Stimulated activated CD4-positive, alpha-beta T cell treated with anti-CD3 and anti-CD28 coated beads, TNF-alpha, amount 100 ng/mL, for 1 hour (primary cell): ENCODE measurements at places on chromosomes 16 and 17.

- no peak for DNase-seq
Measured at GRCh38 chr17:61384354-61384691, 15.3 kb upstream of the TBX2 start.

GRCh38 chr17:8126491-8127066 is 2.7 kb upstream of the HES7 start:
- no peak for DNase-seq

GRCh38 chr17:65229621-65229995 is 92.4 kb downstream of the RGS9 start:
- no peak for DNase-seq

DNA sequence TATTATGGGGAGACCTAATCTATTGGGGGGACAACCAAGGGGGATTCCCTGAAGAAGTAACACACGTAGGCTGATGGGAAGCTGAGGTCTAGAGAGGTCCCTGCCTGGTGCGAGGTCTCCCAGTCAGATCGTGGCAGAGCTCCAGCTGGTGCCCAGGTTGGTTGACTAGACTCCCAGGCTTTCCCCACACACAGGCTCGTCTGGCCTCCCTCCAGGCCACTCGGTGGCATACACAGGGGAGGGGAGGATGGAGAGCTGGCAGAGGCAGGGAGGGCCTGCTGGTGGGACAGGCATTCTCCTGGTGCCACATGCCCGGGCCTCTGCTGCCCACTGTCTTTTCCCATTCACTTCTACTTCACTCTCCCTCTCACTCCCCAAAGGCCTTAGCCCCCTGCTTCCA is 8.5 kb upstream of the SOCS3 start:
- DNase-seq, result no peak

GRCh38 chr16:81745704-81746558 is 33.2 kb upstream of the PLCG2 start:
- DNase-seq, result peak; percentile 62

GRCh38 chr17:50967795-50968194 is 101.6 kb upstream of the TOB1 start:
- no peak for DNase-seq

GRCh38 chr16:30839523-30840227 is 52.7 kb upstream of the ZNF629 start:
- DNase-seq, result no peak

- no peak for DNase-seq
Measured at GRCh38 chr16:5314377-5314776, 216.8 kb upstream of the EEF2KMT start.

DNA sequence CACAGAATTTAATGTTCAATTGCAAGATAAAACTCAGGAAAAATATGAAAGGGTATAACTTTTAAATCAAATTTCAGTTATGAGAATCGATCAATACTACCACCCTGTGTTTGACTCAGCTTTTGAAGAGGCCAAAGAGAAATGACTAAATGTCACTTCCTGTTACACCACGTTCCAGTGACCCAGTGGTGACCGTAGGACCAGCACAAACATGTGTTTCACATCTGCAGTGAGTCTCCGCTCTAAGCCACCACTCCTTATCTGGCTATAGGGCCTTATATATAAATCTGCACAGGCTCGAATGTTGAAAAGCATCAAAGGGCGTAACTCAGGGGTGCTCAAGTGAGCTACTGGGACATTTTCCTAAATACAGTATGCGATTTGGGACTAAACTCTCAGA is 36.1 kb downstream of the CYB5D2 start:
- DNase-seq, result no peak

DNA sequence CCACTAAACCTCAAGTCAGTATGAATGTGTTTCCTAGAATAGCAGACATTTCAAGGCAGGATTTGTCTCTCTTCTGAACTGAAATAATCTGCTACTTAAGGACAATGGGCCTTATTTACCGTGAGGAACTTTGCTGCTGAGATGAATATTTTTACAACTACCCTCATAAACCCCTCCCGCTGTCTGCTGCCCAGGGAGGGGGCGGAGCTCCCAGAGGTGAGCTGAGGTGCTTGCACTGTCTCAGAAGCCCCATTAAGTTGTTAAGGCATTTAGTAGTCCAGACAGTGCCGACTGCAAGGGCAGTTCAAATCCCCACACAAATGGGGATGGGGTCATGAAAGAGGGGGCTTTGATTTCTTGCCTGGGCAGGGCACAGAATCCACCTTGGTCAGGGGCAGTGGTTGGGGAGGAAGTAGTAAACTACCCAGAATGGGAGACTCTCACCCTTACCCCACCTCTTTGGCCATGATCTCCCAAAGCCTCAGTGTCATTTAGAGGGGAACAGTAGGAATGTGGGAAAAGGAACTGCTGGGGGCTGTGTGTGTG is 19.2 kb downstream of the HNF1B start:
- DNase-seq, result no peak

DNA sequence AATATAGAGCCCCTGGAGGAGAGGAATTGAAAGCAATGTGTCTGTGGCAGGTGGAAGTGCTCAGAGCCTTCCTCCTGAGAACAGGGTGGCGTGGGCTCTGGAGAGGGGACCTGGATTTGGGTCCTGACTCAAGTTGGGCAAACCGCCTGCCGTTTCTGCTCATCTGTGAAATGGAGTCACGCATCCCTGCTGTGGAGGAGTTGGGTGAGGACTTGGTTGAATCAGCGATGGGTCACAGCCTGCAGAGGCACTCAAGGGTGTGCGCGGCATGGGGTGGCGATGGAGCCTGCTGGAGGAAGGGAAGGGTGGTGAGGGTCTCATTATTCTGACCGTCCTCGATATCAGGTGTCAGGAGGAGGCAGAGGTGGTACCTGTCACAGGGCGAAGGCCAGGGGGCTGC is 3.1 kb downstream of the ADAD2 start:
- DNase-seq, result no peak

- DNase-seq, result no peak
Measured at GRCh38 chr17:35879773-35880654, at the start of gene CCL5. TSS of gene CCL5 (minus strand) at chr17:35880360.

- no peak for DNase-seq
Measured at GRCh38 chr17:10799407-10799806, 4.5 kb downstream of the TMEM238L start.

GRCh38 chr16:89147085-89147817 is 24.3 kb upstream of the CDH15 start:
- DNase-seq, result no peak

DNA sequence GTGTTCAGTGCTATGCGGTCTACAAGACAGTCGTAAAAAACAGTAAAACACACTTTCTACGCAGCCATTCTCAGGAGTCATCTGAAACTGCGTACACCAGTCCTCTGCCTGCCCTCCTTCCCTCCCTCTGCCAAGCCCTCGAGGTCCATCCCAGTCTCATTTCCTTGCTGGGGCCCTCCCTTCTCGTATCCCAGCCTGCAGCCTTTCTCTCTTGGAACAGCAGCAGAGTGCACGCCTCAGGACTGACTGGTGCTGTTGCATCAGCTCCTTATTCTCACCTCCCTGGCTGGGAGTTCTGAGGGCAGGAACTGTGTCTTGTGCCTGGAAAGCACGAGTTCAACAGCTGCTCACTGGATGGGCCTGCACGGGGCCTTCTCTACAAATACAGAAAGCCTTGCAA is 12.5 kb downstream of the FAHD1 start:
- no peak for DNase-seq

DNA sequence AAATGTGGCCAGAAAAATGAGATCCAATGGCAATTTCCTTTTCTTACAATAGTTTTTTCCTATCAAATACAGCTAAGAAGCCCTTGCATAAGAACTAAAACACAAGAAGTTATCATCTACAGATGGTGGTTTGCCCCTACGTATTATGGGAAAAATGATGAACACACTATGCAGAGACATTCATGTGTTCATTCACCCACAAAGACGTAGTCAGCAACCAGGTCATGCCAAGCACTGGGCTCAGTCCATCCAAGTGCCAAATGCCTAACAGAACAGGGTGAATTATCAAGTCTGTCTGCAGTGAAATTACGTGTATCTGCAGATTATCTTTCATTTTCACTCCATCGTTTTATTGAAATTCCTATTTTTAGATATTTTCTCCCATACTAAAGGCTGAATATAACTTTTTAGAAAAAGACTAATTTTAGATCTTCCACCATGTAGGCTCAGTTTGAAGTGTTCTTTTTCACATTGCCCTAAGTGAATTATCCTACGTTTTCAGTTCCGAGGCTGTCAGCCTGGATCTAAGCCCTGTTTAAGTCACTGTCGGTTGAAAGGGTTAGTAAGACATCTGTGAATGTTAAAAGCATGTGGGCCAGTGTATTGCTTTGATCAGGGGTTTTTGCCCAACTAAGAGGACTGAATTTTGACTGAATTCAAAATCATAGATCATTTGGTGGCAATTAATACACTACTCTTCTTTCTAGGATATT is 78.1 kb upstream of the DHX40 start:
- no peak for DNase-seq

DNA sequence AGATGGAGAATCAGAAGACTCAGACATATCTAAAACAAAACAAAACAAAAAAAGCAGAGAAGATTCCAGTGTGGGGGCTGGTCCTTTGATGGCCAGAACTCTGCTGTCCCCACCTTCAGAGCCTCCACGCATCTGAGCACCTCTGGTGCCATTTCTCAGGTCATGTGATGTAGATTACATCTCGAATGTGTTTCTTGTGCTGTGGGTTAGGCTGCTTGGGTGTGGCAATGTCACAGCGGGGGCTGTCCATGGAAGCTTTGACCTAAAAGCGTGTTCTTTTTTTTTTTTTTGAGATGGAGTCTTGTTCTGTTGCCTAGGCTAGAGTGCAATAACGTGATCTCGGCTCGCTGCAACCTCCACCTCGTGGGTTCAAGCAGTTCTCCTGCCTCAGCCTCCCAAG is 51.2 kb downstream of the PLD6 start:
- DNase-seq, result no peak

- DNase-seq, result no peak
Measured at GRCh38 chr17:4389079-4389478, 22.6 kb upstream of the UBE2G1 start.

GRCh38 chr17:62823111-62823893 is 15.2 kb upstream of the MARCHF10 start:
- no peak for DNase-seq

DNA sequence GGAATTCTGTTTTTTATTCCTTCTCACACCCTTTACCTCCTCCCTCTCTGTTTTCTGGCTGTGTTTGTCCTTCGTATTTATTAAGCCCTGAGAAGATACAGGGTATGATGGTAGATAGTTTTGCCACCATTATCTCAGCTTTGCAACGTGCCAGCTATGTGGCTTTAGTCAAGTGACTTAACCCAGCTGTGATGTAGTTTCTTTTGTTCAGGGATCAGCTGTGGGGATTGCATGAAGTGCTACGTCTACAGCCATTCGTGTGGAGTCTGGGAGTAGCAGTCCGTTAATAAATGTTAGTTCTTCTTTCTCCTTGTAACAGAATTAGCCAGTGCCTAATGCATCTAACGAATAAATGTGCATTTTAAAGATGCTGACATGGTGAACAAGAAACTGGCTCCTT is 128.4 kb downstream of the HAPSTR1 start:
- DNase-seq, result no peak

- no peak for DNase-seq
Measured at GRCh38 chr17:6710317-6710716, 2.9 kb downstream of the SLC13A5 start.

- DNase-seq, result no peak
Measured at GRCh38 chr17:19021622-19022083, 17.1 kb upstream of the FAM83G start.

DNA sequence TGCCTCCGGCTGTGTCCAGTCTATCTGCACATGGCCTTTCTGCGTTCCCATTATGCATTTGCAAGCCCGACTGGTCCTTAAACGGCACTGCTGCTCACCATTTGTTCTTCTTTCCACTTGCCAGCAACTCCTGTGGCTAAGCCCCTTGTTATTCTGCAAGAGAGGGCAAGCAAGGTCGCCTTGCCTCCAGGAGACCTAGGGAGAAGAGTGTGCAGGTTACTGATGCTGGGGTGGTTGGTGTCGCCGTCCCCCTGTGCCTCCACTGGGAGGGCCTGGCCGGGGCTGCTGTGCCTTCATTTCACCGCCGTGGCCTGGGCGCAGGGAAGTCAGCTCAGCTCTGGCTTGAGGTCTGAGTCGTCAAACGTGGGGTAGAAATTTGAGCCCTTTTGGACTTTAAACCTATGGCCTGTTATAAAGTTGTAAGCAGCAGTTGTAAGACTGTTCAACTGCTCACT is 12.7 kb downstream of the SLC6A4 start:
- no peak for DNase-seq

DNA sequence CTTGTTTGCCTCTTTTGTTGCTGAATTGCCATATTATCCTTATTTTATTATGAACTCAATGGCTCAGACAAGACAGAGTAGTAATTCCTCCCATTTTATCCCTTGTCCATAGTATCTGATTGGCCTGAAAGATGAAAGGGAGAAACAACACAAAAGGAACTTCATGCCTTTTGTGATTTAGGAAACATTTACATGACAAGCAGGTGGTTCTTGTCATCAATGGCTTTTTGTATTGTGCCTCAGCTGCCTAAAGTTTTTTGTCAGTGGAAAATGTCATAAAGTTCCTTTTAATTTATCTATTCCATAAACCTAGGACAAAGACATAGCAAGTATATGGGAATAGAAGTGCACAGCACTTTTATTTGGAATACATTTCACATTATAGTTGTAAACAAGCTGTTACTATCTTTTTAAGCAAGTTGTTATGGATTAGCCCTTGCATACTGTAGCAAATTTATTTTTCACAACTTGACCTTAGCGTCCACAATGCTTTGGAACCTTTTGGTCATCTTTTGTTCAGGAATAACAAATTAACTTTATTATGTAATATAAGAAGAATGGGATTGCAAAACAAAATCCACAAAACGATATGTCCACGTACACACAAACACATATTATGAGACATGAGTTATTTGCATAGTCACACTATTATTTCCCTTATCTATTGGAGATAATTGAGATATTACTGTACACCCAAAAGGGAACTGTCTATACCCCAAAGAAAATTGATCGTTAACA is 12.4 kb upstream of the MPHOSPH6 start:
- DNase-seq, result no peak

- no peak for DNase-seq
Measured at GRCh38 chr17:72878975-72879660, 213.4 kb downstream of the SLC39A11 start.

- DNase-seq, result no peak
Measured at GRCh38 chr17:67121316-67121891, 77.0 kb downstream of the CACNG1 start.

- DNase-seq, result no peak
Measured at GRCh38 chr17:76272541-76273444, 7.6 kb downstream of the UBALD2 start.

GRCh38 chr16:66300501-66300900 is 66.0 kb upstream of the CDH5 start:
- no peak for DNase-seq

DNA sequence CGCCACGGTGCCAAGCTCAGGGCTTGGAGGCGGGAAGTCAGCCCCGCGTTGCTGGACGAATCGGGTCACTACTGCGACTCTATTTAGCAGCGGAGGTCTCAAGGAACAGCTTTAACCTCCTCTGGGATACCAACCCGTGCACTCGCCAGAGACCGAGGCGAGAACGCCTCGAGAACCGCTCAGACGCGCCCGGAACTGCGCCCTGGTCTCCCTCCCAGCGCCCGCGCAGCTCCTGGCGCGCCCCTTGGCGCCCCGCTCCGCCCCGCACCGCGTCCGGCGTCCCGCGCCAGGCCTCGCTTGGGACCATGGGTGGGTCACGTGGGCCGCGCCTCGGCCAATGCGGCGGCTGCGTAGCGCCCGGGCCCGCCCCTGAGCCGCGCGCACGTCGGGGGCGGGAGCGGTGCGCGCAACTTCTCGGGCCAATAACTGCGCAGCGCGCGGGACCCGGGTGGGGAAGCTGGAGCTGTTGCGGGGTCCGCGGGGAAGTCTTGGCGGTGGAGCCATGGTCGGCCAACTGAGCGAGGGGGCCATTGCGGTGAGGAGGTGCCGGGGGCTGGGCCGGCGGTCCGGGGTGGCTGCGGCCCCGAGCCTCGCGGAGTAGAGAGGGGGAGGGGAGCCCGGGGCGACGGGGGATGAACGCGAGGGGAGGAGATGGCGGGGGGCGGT is at the start of the genes RPA1 and SMYD4:
TSS of gene RPA1 (plus strand) at position 414 of the 666 bp plus-strand sequence. CDS start at position 503, 89 bp downstream.
TSS of gene SMYD4 (minus strand) at position 311 of the 666 bp plus-strand sequence. CDS start 1,908 bp downstream, outside the sequence.
- DNase-seq, result peak; percentile 66
